ENCODE measurements at places on chromosomes 7 and 10.

GRCh38 chr10:117936141-117936540 lies 110.6 kb downstream of the RAB11FIP2 start:
- no peak for DNase-seq

- no peak for DNase-seq
Measured at GRCh38 chr10:115026056-115026745, 67.0 kb upstream of the ATRNL1 start.

DNA sequence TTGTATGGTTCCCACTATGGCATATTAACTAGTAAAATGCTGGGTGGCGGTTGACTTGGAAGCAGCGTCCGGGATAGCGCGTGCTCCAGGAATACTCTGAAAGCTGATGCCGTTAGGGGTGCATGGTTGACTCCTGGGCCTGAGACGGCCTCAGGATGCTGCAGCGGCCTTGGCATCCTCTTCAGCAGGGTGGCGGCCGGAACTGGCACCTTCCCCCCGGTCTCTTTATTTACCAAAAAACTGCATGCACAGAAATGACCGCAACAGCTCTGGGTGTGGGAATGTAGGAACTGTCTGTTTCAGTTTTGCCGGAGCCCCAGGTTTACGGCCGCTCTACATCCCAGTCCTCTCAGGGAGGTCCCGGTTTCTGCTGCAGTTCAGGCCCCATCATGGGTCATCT lies 28.8 kb downstream of the PFKP start:
- peak; percentile 33 for DNase-seq

DNA sequence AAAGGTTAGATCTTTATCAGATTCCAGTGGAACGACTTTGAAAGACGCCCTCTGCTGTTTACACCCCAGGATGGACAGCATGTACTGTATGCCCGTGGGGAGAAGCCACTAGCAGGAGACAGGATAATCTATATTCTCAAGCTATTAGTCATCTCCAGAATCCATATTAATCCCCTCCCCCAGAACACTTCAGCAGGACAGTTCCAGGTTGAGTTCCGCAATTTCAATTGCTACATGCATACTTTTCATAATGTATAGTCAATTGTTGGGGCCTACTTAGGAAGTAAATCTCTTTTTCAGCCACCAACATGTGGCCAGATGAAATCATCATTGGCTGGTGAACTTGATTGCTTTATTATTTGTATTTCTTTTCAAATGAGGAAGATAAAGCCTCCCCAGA lies 313.1 kb upstream of the SMIM30 start:
- no peak for DNase-seq

GRCh38 chr7:94441138-94441537 lies 46.4 kb downstream of the COL1A2 start:
- no peak for DNase-seq

DNA sequence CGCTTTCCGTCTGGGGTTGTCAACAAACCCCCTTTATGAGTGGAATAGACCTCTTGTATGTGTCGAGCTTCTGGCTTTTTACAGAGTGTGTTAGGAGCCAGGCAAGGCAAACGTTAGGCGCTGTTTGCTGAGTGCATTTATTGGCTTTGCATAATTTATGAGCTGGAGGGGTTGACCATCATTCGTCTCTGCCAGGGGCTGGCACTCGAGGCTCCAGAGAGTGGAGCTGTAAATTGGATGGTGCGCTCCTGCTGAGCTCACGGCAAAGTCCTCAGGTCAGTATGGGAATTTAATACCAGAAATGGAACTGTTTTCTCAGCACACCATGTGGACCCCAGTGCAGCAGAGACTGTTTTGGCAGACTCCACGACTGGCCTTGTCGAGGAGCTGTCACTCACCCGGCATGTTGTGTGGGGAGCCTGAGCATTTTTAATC lies 699.4 kb upstream of the GALNT17 start:
- DNase-seq = peak; percentile 93

- peak; percentile 34 for DNase-seq
Measured at GRCh38 chr10:43078986-43079273, 2.1 kb downstream of the RET start.

- DNase-seq = no peak
Measured at GRCh38 chr7:81007051-81007450, 88.2 kb upstream of the SEMA3C start.

GRCh38 chr10:120942806-120943413 lies 91.7 kb downstream of the WDR11 start:
- peak; percentile 21 for DNase-seq

- DNase-seq = peak; percentile 86
Measured at GRCh38 chr7:158973440-158973839, 117.1 kb downstream of the DYNC2I1 start.

DNA sequence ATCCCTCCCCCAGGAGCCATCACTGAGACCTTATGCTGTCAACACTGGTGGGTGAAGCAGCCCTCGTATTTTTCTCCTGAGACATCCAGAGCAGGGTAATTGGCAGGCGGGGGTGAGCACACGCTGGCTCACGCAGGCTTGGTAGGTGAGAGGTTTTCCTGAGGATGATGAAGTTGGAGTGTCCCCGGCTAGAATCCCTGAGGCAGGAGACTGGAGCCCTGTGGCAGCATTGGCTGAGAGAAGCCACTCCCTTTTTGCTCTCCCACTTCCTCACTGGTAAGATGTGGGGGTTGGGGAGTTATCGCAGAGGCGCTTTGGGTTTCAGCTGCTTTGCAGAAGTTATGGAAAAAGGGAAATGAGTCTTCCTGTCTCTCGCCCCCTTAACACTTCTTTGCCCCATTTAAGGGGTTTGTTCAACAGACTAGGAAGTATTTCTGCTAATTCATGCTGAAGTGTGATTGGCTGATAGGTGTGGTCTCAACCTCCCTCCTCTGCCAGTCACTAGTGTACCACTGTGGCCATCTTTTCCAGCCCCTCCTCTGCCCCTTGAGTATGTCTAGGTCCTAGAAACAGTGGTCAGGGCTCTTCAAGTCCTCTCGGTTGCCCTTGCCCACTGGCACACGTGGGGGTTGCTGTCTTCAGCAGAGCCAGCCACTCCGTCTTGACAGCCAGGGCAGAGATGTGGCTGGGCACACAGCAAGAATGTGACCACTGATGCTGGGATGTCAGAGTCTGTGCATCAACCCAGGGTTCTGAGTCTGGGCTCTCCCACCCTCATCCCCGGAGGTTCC lies 5.7 kb downstream of the ARPC1B start:
- no peak for DNase-seq

DNA sequence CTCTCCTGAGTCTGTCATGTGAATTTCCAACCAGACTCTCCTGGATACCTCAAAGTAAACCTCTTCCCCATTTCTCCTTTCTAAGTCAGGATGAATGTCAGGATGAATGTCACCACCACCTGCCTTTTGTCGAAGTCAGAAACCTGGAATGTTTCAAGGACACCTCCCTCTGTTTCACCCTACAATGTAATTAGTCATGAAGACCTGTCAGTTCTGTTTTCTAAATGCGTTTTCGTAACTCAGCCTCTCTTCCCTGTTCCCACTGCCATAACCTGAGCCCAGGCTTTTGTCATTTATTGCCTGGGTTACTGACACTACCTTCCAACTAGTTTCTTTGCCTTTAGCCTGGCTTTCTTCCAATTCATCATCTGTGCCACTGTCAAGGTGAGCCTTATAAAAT lies 5.5 kb upstream of the STN1 start:
- no peak for DNase-seq

GRCh38 chr10:44567471-44567870 lies 182.6 kb upstream of the CXCL12 start:
- no peak for DNase-seq

- DNase-seq = no peak
Measured at GRCh38 chr7:49771427-49772176, 1.8 kb upstream of the VWC2 start.

DNA sequence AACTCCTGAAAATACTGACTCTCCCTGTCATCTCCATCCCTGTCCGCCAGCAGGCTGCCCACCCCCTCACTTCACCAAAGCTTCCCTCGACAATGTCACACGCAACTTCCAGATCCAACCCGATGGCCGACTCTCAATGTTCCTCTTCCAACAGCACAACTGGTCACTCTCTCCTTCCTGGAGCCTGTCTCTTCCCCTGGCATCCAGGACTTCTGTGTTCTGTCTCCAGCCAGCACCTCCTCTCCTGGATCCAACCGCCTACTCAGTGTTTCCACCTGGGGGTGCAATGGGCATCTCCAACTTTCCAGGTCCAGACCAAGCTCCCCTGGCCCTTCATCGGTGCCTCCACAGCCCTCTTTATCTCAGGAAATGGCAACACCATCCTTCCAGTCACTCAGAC lies 8.6 kb downstream of the CPA5 start:
- DNase-seq = no peak

DNA sequence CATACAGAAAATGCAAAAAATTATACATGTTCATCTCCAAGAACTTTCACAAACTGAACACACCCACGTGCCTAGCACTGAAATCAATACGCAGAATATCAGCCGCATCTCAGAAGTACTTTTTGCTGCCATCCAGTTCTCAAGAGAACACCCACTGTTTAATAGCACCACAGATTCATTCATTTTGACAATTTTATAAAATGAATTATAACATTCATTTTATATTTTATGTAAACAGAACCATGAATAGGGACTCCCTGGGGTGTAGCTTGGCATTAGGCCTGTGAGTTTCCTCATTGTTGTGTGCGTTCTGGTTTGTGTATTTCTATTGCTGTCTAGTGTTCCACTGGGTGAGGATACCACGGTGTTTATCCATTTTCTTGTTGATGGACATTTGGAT lies 77.3 kb upstream of the PIP4K2A start:
- no peak for DNase-seq

- no peak for DNase-seq
Measured at GRCh38 chr7:29337546-29338116, 143.1 kb downstream of the CHN2 start.

DNA sequence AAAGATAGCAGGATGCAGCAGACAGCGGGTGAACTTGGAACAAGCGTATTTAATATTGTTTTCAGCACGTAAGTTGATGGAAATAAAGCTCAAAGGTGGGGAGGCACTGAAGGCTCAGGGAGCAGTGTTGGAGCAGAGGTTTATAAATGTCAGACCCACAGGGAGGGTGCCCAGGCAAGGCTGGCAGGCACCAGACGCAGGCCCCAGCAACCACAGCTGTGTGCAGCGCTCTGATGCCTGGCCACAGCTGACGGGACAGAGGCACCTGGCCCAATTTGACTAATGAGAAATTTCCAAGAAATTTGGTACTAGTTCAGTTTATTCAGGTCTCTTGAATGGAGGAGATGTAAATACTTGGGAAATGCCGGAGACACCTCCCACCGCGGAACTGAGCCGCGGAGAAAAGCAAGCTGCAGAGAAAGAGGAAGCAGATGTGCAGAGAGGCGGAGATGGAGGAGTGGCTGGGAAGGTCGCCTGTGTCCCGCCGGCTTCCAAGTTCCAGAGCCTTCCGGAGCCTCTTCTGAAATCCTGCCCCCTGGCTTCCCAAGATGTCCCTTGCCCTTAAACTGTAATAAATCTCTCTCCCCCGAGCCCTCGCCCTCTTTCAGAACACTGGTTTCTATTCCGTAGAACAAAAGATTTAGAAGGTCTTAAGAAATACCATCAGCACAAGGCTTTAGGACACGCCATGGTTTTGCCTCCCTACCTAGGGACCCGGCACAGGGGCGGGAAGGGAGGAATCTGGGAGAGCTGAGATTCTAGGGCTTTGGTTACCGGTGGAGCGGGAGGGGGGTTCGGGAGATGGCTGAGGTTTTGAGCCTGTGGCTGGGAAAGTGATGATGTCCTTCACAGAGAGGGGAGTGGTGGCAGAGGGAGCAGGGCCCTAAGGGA lies 38.4 kb upstream of the PLXNA4 start:
- DNase-seq = no peak

DNA sequence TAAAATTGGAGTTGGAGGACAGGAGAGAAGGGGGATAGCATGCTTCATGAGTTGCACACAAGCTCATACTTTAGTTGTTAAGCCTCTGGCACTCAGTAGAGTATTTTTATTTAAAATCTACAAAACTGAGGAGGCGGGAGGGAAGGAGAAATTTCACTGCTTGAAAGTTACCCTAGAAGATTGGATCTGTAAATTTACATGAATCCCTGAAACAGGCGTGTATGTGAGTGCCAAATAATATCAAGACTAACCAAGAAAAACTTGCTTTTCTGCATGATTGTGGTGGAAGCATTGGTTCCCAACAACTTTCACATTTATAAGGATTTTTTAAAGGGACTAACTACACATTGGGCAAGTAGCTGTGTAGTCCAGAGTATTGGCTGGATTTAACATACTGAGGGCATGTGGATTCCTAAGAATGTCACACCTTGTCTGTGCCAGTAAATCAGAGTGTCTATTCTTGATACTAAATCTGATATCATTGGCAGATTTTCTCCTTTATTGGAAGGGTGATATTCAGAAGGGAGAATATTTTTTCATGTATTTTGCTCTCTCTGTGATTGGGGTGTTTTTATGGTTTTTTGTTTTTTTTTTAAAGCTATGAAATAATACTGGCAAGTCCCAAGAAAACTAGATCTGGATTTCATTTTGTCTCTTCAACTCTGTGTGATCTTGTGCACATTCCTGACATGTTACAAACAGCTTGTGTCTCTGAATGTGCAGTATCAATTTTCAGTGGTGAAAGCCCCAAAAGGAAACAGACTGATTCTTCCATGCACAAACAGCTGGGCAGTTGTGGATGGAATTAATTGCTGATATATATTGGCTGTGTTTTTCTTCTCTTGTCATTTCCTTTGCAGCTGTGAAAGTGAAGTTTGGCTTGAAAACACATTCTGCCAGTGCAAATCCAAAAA lies 67.2 kb downstream of the ADD3 start:
- no peak for DNase-seq

DNA sequence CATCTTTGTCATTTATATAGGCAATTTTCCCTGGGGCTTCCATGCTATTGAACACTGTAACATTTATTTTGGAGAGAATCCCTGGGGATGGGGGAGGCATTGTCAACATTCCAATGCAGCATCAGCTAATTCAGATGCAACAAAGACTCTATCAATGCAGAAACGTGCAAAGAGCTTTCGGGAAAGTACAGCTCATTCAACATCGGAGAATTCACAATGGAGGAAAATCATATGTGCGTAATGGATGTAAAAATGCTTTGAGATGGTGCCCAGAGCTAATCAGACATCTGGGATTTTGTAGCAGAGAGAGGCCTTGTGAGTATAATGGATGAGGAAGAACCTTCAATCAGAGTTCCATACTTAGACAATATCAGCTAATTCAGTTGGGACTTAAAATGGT lies 28.3 kb upstream of the FIS1 start:
- DNase-seq = no peak

GRCh38 chr7:32536016-32536415 lies 40.7 kb downstream of the AVL9 start:
- no peak for DNase-seq

DNA sequence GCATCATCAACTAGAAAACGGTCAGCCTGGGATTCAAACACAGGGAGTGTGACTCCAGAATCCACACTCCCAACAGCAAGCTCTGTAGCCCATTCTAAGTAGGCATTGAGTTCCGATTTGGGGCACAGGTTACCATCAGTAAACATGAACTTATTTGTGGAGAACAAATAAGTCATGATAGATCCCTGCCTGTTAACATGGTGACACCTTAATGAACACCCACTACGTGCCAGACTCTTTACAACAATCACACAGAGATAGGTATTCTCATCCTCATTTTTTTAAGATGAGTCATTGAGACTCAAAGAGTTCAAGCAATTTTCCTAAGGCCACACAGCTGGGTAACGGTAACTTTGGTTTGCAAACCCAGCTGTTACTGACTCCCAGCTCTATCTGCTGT lies 91.5 kb downstream of the LYZL2 start:
- no peak for DNase-seq
